Left colon (tissue), 2 donors: ENCODE measurements at places on chromosomes 16 and 17.

DNA sequence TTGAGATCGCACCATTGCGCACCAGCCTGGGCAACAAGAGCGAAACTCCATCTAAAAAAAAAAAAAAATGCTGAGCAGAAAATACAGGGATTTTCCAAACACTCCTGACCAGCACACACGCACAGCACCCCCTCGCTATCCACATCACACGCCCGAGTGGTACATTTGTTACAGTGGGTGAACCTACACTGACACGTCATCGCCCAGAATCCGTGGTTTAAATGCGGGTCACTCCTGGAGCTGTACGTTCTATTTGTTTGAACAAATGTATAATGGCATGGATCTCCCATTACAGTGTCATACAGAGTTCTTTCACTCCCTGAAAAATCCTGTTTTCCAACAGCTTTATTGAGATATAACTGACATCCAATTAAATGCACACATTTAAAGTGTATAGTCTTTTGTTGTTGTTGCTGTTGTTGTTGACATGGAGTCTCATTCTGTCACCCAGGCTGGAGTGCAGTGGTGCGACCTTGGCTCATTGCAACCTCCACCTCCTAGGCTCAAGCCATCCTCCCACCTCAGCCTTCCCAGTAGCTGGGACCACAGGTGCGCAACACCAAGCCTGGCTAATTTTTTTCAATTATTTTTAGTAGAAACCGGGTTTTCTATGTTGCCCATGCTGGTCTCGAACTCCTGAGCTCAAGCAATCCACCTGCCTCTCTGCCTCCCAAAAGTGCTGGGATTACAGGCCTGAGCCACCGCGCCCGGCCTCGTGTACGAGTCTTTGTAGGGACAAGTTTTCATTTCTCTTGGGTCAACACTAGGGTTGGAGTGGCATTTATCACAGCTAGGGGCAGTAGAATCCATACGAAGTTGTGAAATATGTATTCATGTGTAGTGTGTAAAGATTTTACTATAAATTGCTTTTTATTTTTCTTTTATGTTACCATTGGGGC lies 4.4 kb upstream of the CARHSP1 start:
- DNase-seq: no peak

DNA sequence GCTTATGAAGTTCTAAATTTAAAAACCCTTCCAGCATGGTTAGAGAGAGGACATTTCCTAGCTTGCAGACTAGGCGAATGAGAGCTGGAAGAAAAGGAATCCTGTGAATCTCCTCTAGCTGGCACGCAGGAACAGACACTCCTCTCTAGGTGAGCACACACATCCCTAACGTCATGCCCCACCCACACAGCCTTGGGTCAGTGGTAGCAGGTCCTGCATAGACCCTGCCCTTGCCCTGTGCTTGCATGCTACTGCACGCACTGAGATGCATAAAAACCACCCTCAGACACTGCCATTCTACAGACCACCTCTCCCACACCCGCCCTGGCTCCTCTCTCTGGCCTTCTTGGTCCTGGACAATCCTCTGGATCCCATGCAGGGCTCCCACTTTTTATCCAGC lies 23.5 kb downstream of the CES1 start:
- DNase-seq: no peak

- DNase-seq: no peak
These were observed 3.1 kb downstream of the MT1E start for GRCh38 chr16:56628486-56629350.

GRCh38 chr16:48383877-48384519 lies 1.2 kb downstream of the SIAH1 start:
- no peak for DNase-seq

DNA sequence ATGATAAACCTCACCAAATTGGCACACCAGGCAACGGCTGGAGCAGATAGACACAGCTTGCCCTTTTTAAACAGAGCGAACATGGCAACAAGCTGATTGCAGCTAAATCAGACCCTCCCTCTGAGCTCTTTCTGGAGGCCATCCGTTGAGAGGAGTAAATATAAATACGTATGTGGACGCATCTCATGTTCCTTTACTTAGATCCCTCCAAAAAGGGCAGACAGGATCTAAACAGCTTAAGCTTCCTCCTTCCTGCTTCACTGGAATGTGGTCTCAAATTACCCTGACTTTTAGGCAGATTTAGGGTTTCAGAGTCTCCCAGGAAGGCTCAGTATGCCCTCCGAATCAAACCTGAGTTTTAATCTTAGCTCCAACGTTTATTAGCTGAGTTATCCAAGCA lies 204.7 kb upstream of the GOT2 start:
- no peak for DNase-seq

GRCh38 chr17:69864462-69864861 lies 210.6 kb upstream of the KCNJ16 start:
- no peak for DNase-seq
